H7 (cell line): ENCODE measurements at places on chromosomes 4 and X. TPM values are rescaled to one million over a fixed set of nuclear protein-coding genes. Genes with fewer than 3 reads are reported as not detected.

TLR10 gene
- total RNA-seq: not detected in 2 replicates

ETDB gene
- not detected in 2 replicates for total RNA-seq

AKAP14 gene
- not detected in 2 replicates for total RNA-seq

MAGEB17 gene
- total RNA-seq: 0.21 and 0.33 TPM in 2 replicates

HSFX4 gene
- total RNA-seq: not detected in 2 replicates

AR gene
- total RNA-seq: 8.3 and 10.3 TPM in 2 replicates

PDCL2 gene
- total RNA-seq: not detected in 2 replicates

PCDH19 gene
- 1.1 and 2.4 TPM in 2 replicates for total RNA-seq

RS1 gene
- total RNA-seq: not detected in 2 replicates
